NCI-H1417 treated with DMSO at 0.1 percent for 48 hours (cell line): ENCODE measurements at places on chromosomes 2 and 18.

DNA sequence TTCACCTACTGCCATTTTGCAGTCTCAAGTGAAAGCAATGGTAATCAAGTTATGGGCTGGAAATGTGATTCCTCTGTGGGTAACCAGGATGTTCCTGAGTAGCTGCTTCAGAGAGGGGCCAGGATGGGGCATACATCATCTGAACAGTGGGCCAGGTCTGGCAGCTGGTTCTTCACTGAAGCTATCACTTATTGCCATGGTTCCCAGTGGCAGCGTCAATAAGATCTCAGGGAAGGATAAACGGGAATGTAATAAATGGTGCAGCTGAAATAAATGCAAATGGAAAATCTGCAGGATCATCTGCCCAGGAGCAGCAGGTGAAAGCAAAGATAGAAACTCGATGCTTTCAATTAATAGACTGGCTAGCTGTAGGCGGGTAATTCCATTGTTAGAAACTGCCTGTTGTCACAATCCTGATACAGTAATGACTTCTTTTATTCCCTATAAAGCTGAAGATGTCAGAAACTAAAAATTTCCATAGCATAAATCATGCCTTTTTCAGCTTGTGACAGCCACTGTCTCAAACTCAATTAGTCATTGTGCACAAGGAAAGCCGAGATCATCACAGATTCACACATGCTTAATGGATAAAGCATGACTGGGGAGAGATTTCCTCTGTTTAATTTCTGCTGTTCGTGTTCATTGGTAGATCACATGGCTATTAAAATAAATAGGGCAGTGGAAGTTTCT, 56.2 kb upstream of the CCDC85A start:
- peak; percentile 68 for DNase-seq

DNA sequence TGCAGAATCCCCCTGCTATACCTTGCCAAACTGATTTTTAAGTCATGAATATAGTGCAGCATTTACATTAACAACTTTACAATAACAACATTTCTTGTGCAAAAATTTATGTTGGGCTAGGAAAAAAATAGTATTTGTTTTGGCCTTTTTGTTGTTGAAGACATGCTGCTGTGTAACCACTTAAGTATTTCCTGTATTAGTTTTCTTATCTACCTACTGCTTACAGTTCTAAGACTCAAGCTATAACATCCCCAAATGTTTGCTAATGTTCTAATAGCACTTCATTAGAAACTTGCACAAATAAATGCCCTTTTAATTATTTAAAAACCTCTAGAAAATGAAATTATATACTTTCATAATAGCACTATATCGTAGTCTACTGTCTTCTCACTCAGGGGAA, 154.3 kb upstream of the DOCK10 start:
- no peak for DNase-seq

- no peak for DNase-seq
Measured at GRCh38 chr18:55529581-55529980, 58.4 kb downstream of the TCF4 start.

DNA sequence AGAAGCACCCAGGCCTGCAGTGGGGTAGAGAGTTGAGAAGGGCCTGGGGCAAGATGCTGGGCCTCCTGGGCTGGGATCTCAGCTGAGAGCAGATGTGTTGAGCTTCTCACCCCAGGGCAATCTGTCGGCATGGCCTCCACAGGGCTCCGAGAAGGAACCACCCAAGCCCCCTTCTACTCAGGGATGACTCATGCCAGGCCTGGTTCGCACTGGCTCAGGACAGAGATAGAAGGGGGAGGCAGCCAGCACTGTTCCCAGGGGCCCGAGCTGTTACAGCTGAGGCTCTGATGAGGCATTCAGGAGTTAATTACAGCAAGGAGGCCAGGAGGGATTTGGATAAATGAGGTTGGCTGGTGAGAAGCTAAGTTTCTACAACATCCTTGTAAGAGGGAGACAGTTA, 62.5 kb downstream of the CENPO start:
- DNase-seq, result no peak

GRCh38 chr2:460861-461260, 173.0 kb upstream of the ALKAL2 start:
- DNase-seq, result no peak

GRCh38 chr2:38465789-38466127, 88.7 kb upstream of the ATL2 start:
- no peak for DNase-seq

GRCh38 chr18:73639788-73640187, 507.8 kb downstream of the FBXO15 start:
- DNase-seq, result no peak

DNA sequence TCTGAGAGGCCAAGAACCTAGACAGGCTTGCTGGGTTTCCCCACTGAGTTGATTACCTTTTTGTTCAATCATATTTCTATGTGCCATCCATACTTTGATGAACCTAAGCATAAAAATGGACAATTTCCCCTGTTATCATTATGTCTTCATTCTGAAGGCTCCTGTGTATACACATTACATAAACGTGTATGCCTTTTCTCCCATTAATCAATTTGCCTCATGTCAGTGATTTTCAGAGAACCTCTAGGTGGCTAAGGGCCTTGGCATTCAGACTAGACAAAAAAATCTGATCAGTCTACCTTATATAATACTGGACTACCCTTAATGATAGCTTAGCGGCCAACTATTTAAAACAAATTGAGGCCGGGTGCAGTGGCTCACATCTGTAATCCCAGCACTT, 4.1 kb upstream of the PEX13 start:
- no peak for DNase-seq

DNA sequence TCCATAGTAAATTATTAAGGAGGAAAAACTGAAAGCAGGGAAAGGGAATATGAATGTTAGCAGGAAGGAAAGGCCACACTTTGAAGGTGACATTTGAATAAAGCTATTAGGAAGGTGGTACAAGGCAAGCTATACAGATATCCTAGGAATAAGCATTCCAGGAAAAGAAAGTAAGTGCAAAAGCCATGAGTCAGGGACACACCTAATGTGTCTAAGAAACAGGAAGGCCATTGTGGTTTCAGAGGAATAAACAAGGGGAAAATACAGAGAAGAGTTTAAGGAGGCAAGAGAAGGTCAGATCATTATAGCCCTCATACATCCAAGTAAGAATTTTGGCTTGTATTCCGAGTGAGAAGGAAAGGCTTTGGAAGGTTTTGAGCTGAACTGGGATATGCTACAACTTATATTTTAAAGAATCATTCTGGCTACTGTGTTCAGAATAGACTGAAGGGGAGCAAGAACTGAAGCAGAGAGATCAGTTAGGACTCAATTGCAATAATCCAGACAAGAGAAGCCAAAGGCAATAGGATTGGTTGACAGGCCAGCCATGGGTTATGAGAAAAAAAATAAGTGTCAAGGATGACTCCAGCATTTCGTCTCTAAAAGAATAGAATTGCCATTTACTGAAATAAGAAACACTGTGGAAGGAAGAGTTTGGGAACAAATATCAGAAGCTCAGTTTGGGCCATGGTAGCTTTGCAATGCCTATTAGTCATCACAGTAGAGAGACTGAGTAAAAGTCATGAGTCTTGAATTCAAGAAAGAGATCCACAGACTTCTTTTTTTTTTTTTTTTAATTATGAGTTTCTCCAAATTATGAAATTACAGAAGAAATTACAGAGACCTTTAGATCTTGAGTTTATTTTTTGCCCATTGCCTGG, 11.3 kb downstream of the RAD51AP2 start:
- DNase-seq, result no peak

DNA sequence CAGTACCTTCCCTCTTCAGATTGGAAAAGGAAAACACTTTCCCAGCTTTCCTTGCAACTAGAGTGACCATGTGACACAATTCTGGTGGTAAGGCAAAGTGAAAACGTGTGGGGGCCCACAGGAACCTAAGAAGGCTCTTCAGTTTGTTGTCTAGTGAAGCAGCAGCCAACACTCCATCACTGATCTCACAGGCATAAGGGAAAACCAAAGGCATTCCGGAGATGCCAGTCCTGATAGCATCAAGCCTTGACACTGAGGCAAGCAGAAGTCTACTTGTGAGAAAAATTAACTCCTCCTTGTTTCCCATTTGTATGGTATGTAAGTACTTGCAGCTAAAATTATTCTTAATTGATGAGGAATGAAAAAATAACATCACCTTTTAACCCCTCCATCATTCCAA, 88.3 kb downstream of the ETAA1 start:
- no peak for DNase-seq

GRCh38 chr2:239026711-239027361, 179.0 kb downstream of the TWIST2 start:
- DNase-seq, result no peak

- no peak for DNase-seq
Measured at GRCh38 chr2:173962031-173962430, 3.1 kb downstream of the SP3 start.

- no peak for DNase-seq
Measured at GRCh38 chr18:12011957-12012549, 30.7 kb downstream of the IMPA2 start.

DNA sequence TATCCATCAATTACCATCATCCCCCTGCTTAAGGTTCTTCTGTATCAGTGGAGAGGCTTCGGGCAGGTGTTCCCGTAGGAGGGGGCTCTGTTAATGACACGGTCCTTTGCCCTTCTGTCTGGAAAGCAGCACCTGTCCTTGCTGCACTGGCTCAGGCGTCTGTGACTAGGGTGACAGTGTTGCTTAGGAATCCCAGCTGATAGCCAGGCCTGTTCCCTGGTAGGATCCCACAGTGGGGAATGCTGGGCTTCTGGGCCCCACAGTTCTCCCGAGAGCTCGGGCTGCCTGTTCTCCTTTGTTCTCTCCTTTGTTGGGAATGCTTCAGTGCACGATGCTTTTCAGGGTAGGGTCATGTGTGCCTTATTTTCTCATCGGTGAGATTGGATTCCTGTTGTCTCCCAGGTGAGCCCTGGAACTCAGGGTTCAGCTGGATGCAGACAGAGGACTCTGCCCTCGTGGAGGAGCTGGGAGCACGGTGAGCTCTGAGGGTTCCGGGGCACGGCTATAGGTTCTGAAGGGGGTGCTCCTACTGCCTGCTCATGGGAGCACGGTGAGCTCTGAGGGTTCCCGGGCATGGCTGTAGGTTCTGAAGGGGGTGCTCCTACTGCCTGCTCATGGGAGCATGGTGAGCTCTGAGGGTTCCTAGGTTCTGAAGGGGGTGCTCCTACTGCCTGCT, 9.6 kb downstream of the SNTG2 start:
- no peak for DNase-seq

DNA sequence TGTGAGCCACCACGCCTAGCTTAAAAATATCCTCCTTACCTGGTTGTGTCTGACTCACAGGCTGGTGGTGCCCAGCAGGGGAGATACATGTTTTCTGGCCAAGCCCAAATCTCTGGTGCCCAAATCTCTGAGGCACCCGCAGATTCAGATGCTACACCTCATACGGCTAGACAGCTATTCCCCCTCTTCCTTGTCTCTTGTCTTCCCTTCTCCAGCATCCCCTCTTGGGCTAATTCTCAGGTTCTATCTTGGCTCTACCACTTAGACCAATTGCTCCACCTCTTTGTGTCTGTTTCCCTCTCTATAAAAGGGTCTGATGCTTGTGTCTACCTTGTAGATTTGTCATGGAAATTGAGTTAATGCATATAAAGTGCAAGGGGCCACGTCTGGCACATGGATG, 13.4 kb downstream of the LAMA3 start:
- no peak for DNase-seq

DNA sequence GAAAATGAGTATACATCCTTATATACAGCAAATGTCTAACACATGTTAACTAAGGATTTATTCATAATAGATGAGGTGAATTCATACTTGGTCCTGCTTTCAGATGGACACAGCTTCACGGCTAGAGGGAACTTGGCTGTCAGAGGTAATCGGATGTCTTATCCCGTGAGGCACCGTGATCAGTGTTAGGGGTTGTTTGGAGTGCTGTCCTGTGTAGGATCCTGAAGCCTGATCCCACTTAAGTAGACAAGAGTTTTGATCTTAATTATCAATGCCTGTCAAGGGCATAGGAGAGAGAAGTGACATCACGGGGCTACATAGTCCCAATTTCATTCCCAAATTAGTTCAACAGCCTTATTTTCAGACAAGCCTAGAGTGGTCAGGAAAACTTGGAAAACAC, 204.6 kb downstream of the RNF144A start:
- DNase-seq, result no peak

DNA sequence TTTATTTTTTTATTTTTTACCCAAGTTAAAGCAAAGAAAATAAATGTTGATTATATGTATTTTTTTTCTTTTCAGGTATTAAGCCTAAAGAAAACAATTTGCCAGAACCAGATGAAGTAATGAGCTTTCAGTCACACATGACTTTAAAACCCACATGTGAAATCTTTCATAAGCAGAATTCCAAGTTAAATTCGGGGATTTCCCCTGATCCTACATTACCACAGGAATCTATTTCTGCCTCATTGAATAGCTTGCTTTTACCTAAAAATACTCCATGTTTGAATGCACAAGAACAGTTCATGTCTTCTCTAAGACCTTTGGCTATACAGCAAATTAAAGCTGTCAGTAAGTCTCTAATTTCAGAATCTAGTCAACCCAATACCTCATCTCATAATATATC, 26.6 kb downstream of the GEN1 start:
- DNase-seq, result no peak

DNA sequence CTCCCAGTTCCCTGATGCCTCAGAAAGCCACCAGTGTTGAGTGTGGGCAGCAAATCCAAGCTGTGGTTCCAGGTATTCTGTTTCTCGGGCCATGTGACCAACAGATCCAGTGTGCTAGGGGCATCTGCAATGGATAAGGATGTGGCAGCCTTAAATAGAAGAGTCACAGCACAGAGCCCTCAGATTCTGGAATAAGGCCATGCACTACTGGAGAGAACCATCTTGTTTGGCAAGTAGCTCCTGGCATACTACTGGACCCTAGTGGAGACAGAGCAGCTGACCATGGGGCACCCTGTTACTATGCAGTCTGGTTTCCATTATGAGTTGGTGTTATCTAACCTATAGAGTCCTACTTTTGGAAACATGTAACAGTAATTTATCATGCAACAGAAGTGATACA, 53.3 kb upstream of the ZBTB7C start:
- DNase-seq, result no peak

DNA sequence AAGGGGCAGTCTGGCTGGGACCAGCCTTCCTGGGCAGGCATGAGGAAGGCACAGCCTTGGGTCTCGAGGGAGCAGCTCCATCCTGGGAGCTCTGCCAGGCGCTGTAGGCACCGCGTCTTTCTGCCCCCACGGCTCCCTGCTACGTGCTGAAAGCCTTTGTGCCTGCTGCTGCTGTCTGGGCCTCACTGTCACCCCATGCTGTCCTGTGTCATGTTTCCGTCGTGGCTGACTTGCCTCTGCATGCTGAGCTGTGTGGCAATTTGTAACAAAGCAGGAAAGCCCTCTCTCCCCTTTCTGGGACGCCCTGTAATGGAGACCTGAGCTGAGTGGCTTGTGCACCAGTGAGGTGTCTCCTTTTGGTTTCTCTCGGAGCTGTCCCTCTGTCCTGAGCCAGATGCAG, 152.5 kb downstream of the TSN start:
- no peak for DNase-seq

- no peak for DNase-seq
Measured at GRCh38 chr2:197360744-197361156, 50.2 kb upstream of the ANKRD44 start.

DNA sequence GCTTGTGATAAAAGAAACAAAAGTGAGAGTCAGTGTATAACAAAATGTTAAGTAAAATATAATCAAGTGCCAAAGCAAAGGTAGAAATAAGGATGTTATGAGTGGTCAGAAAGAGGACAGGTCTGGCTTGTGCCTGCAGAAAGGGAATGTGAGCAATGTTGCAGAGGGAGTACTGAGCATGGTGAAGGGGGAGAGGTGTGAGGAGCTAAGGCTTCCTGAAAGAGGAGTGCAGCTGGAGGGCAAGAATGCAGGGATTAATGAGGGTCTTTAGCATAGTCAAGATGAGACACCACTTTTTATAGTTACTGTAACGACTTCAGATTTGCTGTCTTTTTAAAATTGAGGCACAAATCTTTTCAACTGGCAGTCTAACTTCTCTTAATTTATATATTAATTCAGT, 22.0 kb upstream of the FIGN start:
- DNase-seq, result no peak
